ENCODE measurements at places on chromosomes 5 and 9.

GRCh38 chr5:115458416-115458815 is 86.2 kb downstream of the FEM1C start:
- no peak for DNase-seq

- peak; percentile 1 for DNase-seq
These were observed 33.2 kb upstream of the ASTN2 start for GRCh38 chr9:117448066-117448465.

DNA sequence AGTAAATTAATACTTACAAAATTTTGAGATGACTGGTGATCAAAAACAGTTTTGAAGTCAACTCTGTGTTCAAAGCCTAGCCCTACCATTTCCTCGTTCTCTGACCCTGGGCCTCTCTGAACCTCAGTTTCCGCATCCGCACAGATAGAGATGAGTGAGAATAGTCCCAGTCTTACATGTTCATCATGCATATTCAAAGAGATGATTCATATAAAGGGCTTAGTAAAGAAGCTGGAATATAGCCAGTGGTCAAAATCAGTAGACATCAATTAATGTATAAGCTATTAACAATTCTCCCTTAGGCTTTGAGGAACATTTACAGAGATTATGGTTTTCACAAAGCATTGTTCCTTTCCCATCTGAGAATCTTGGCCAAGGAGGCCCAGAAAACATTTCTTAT is 250.6 kb downstream of the SPOCK1 start:
- no peak for DNase-seq

- no peak for DNase-seq
These were observed 98.0 kb downstream of the ARL15 start for GRCh38 chr5:54212331-54212730.

DNA sequence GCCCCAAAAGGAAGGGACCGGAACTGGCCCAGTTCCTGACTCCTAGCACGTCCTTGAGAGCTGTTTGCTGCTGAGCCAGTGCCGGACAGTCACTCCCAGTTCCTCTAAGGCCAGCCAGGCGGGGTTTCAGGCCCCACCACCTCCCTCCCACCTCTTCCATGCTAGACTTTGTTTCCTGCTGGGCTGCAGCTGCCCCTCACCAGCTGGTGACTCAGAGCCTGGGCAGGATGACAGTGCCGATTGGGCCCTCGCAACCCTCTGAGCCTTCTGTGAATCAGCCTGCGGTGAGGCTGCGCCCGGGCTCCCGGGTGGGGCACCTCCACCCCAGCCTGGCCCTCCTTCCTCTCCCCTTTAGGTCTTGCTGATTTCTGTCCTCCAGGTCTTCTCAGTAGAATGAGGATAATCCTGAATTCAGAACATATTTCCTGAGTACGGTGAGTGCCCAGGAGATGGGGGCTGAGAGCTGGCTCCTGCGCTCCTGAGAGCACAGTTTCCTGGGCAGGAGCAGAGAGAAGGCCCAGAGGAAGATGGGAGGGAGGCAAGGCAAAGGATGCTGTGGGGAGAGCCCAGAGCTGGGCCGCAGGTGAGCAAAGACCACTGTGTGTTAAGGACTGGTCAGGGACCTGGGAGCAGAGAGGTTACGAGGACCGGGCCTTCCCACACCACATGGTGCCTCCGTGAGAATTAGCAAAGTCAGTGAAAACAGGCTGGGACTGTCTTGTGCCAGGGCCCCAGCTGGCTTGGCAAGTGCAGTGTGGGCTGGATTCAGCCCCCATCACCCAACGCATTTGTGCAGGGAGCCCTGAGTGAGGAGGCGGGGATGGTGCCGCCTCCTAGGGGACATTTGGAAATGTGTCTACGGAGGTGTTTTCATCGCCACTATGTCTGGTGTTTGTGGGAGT is 32.9 kb upstream of the STXBP1 start:
- peak; percentile 95 for DNase-seq

- no peak for DNase-seq
These were observed 8.8 kb downstream of the BTF3 start for GRCh38 chr5:73507062-73507461.

All from iris pigment epithelial cell (primary cell).